ENCODE measurements at places on chromosomes 2 and 18.

- peak; percentile 41 for DNase-seq
Measured at GRCh38 chr2:234335661-234336228, 161.1 kb downstream of the ARL4C start.

DNA sequence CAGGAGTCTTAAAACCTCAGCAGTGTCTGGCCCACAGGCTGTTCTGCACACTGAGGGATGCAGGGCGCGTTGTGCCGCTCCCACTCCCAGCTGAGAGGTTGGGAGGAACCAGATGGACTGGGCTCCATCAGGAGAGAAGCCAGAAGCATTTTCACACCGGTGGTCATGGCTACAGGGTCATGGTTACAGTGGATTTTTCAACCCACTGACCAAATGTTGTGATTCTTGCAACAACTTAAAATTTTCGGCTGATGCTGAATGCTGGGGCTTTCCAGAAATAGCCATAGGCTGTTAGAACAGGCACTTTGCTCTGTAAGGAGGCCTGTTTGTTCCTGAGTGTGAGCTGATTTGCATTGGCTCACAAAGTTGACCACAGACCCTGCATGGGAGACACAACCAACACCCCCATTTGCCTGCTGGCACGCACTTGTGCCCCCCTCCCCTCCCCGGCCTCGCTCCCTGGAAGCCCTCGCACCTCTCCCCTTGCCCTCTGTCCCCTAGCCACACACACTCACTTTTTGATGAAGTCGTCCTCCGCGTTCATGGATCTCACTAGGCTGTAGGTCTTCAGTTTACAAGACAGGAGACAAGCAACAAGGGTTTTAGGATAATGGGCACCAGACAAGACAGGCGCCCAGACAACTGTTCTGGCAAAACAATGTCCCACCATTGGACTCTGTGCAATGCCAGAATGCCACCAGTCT is 3.4 kb downstream of the LPIN1 start:
- no peak for DNase-seq

- DNase-seq: no peak
Measured at GRCh38 chr2:160175169-160176134, 24.6 kb downstream of the ITGB6 start.

DNA sequence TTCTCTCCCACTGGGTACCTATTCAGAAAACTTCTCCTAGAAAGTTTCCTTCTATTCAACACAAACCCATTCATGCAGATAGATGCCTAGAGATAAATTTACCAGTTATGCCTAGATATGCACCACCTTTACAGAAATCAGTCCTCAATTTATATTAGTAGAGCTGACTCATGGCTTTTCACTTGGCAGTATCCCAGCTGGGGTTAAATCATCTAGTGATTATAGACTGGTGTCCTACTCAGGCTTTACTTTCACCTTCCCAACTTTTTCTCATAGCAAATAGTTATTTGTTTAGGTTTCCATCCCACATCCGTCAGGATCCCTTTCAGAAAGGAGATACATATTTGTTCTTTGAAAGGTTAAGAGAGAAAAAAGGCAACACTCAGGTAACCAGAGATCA is 124.5 kb downstream of the AQP4 start:
- no peak for DNase-seq

DNA sequence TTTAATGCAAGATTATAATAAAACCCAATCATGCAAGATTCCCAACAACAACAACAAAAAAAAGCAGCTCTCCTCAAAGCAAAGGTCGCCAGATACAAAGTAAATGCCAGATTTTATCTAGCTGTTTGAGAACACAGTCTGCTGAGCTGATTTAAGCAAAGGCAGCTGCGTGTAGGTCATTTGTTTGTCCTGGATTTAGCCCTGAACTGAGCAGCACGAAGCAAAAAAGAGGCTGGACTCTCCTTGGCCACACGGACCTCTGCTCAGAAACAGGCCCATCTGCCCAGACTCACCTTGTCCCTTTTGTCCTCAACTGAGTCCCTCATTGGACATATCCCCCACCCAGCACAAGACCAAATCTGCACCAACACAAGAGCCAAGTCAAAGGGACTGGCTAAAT is 91.5 kb downstream of the PID1 start:
- DNase-seq: no peak

GRCh38 chr18:45920367-45920766 is 46.8 kb downstream of the EPG5 start:
- DNase-seq: peak; percentile 63

GRCh38 chr18:27497246-27497645 is 312.1 kb upstream of the CHST9 start:
- DNase-seq: no peak

- no peak for DNase-seq
Measured at GRCh38 chr2:134413430-134413829, 159.6 kb downstream of the MGAT5 start.

- no peak for DNase-seq
Measured at GRCh38 chr2:171178993-171179392, 18.3 kb upstream of the TLK1 start.

DNA sequence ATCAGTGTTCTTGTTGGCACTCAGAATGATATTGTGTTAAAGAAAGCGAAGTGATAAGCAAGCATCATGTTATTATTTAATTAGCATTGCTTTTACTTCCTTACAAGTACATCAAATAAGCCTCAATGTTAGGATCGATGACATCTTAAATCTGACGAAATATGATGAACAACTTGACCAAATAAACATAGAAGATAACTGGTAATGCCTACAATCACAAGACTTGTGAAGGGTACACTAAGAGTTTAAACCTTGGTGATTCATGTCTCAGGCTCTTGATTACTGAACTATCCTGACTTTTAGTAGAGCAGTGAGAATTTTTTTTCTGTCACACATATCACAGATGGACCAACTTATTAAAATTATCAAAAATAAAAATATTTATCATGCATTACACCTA is 500.8 kb upstream of the ZEB2 start:
- DNase-seq: no peak

Measured in epithelial cell of prostate (primary cell).